CD4-positive, alpha-beta T cell treated with Interleukin-4 for 1 hour (primary cell): ENCODE measurements at places on chromosomes 6 and 20.

DNA sequence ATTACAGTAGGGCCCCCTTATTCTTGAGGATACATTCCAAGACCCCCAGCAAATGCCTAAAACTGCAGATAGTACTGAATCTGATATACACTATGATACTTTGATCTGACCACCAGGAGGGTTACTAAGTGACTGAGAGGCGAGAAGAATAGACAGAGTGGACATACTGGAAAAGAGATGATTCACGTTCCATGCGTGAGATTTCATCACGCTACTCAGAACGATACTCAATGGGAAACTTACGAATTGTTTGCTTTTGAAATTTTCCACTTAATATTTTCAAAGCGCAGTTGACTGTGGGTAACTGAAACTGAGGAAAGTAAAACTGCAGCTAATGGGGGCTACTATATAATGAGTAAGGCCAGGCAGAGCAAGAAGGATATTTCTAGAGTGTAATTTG, 60.8 kb downstream of the STX11 start:
- DNase-seq = no peak

GRCh38 chr6:15475261-15475660, 187.6 kb downstream of the DTNBP1 start:
- DNase-seq = no peak

- no peak for DNase-seq
These were observed 2.8 kb downstream of the PREX1 start for GRCh38 chr20:48824830-48825565.

DNA sequence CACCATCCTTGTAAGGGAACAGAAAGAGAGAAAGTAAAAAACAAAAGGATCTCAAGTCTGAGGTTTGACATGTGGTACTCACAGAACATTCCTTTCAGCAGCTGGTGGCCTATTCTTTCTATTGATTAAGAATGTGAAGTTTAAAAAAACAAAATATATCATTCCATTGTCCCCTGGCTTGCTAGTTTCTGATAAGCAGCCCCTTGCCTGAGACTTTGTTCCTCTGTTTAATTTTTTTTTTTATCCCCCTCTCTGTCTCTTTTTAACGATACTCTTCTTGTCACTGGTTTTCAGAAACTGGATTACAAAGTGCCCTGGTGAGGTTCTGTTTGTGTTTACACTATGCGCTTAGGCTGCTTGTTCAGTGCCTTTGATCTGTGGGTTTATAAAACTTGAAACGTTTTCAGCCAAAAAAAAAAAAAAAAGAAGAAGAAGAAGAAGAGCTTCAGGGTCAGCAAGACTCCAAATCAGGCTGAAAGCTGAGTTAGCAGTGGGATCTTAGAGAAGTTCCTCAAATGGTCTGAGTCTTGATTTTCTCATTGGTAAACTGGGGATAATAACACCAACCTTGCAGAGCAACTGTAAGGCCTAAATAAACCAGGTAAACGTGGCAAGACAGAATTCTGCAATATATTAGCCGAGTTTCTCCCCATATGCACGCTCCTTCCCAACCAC, 45.1 kb upstream of the SLC22A23 start:
- DNase-seq = no peak

GRCh38 chr6:113434641-113435040, 422.5 kb upstream of the MARCKS start:
- DNase-seq = no peak

- DNase-seq = peak; percentile 32
These were observed 138.8 kb downstream of the HIVEP1 start for GRCh38 chr6:12150812-12151432.

GRCh38 chr6:128870746-128871145, 12.2 kb upstream of the LAMA2 start:
- DNase-seq = no peak

GRCh38 chr6:21874372-21874771, 280.8 kb downstream of the SOX4 start:
- DNase-seq = no peak

- DNase-seq = no peak
These were observed 237.5 kb downstream of the CD83 start for GRCh38 chr6:14354919-14355572.

- no peak for DNase-seq
These were observed 67.9 kb downstream of the ANKRD60 start for GRCh38 chr20:58160451-58161061.

GRCh38 chr6:3351105-3351676, 92.4 kb downstream of the PSMG4 start:
- no peak for DNase-seq

- no peak for DNase-seq
These were observed 27.7 kb upstream of the PAX1 start for GRCh38 chr20:21677781-21678180.

DNA sequence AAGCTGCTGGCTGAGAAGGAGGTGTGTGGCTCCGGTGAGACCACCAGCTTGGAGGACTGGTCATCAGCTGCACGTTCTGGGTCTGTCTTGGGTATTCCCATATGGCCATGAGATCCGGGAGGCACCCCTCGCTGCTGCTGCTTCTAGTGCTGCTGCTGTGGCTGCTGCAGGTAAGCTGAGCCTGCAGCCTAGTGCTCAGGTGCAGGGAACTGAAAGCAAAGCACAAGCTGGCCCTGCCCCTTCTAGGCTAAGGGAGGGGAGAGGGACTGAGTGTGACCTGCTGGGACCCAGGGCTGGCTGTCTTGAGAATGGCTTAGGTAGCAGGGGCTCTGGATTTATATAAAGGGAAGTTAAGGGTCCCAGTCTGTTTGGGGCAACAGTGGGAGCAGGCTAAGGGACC, 403 bp downstream of the CDH26 start:
- DNase-seq = no peak

GRCh38 chr6:165659945-165660856, 2.8 kb downstream of the PDE10A start:
- no peak for DNase-seq

DNA sequence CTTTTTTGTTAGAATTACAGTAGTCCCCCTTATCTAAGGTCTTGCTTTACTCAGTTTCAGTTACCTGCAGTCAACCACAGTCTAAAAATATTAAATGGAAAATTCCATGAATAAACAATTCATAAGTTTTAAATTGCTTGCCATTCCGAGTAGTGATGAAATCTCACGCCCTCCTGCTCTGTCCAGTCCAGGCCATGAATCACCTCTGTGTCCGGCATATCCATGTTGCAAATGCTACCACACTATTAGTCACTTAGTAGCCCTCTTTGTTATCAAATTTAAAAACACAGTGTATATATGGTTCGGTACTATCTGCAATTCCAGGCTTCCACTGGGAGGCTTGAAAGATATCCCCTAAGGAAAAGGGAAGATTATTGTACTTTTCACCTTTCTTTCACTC, 164.6 kb upstream of the FAM83B start:
- no peak for DNase-seq

DNA sequence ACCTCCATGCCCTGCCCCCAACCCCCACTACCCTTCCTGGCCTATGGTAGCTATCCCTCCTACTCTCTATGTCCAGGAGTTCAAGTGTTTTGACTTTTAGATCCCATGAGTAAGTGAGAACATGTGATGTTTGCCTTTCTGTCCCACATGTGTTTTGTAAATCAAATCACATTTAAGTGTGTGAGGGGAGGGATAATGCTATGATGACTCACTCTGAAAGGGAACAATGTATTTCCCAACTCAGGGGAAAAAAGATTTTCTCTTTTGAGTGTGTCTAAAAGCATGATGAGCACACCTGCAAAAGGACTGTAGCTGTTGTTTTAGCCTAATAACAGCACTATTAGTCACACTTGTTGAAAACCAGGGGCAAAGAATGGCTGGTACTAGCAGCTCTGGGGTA, 193.7 kb downstream of the GJA10 start:
- DNase-seq = no peak

GRCh38 chr6:37826188-37826587, 6.7 kb downstream of the ZFAND3 start:
- no peak for DNase-seq

DNA sequence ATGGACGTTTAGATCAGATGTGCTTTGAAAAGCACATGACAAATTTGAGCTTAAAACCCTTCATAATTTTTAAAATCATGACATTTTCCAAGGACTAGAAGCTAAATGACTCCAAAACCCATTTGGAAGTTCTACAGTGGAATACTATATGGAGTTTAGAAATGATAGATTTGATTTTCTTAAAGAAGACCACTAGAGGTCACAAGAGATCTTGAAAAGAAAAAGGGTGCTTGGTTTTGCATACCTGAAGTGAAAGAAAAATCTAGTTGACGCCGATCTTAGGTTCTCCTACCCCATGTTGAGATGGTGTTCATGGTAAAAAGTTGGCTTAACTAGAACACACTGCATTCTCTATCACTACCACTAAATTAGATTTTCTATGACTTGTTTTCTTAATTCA, 31.5 kb downstream of the CFAP61 start:
- peak; percentile 51 for DNase-seq

DNA sequence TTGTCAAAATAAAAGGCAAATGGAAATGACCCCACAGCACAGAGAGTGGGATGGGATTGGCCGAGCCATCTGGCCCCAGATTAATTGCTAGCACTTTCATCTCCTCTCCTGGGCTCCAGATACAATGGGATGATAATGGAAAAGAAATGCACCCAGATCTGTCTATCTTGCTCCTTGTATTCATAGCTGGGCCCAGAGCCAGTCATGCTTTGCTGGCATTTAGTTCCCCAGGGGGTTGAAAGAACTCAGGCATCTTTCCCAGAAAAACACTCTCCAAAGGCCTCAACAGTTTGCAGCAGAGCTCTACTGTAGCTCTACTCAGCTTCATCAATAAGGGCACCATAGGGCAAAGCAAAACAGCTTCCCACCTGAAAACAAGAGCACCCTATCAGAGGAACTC, 116.0 kb upstream of the FOXA2 start:
- DNase-seq = no peak

DNA sequence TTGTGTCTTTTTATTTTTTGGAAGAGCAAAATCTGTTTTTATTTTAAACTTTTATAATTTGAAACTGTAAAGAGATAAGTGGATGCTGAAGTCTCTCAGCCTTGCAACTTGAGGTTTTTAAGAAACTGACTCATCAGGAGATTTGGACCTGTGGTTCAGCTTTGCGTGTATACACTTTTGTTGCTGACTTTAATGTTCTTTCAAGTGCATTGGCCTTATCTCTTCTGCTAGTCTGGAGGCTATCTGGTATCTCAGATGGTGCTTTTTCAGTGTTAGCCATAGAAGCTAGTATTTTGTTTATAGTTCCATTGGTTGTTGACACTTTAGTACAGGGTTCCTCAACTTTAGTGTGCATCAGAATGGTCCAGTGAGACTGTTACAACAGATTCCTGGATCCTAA, 504.0 kb upstream of the SPTLC3 start:
- no peak for DNase-seq

- DNase-seq = no peak
These were observed 6.7 kb downstream of the C6orf141 start for GRCh38 chr6:49557177-49557576.

GRCh38 chr6:80314531-80314930, 208.1 kb downstream of the BCKDHB start:
- DNase-seq = no peak

DNA sequence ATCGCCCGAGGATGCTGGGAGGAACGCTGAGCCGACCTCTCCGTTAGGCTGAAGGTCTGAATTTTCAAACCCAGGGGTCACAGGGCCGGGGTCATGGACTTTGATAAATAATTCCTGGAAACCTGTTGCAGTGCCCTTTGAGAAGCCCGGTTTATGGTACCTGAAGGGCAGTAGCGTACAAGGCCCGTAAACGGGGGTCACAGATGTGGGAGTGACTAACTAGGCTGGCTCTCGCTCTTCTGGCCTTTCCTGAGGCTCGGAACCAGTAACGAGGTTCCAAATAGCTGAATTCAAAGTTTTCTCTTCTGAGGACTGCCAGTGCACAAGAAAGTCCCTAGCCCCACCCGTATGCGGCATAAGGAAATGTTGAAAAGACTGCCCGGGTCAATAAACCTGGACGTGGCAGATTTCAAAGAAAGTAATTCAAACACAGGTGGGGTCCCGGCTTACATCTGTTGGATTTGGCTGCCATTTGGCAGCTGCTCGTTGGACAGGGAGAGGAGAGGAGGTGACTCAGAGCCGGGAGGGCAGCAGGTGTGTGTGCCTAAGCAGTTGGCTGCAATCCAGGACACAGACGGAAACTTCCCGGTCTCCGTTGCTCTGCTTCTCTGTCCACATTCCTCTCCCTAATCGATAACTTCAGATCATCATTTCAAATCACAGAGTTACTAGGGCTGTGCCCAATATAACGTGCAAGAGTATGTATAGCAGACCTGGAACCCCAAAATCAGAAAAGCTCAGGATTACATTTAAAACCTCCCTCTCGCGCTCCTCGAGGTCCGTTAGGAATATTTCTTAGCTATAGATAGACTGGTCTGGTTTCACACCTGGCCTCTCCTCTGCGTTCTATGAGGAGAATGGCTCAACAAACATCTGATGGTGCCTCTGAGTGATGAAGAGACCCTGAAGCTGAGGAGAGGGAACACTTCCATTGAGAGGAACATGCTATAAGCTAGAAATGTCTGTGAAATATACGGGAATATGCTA, 765 bp upstream of the GMDS start:
- DNase-seq = peak; percentile 40

GRCh38 chr6:101826269-101826668, 432.8 kb downstream of the GRIK2 start:
- DNase-seq = no peak

GRCh38 chr20:8639112-8639778, 429.6 kb upstream of the PLCB4 start:
- no peak for DNase-seq

DNA sequence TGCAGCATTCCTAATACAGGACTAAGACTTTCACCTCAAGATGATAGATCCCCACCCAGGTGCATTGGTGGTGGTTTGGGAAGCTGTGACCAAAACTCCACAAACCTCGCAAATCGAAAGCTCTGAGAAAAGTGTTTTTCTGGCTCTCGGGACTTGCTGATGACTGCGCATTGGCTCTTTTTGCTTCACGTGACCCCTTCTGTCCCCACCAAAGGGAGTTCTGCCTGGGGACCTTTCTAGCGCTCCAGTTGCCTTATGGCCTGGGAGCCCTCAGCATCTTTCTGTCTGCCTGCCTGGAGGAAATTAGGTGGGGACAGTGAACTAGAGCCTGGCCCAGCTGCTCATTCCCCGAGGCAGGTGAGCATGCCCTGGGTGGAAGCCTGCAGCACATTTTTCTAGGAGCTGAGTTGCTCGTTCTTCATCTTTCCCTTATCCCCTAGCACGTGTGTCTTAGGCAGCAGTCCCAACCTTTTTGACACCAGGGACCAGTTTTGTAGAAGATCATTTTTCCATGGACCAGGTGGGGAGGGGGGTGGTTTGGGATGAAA, 90.2 kb downstream of the TXNDC5 start:
- DNase-seq = no peak

GRCh38 chr20:23146181-23146580, 60.1 kb upstream of the CD93 start:
- DNase-seq = no peak

GRCh38 chr20:21804802-21805201, 99.3 kb downstream of the PAX1 start:
- no peak for DNase-seq

GRCh38 chr6:14008809-14009208, 84.1 kb downstream of the RNF182 start:
- DNase-seq = no peak
